ENCODE measurements at places on chromosomes 3 and 15. TPM values are rescaled to one million over a fixed set of nuclear protein-coding genes. Genes with fewer than 3 reads are reported as not detected.
A peak's percentile ranks its signal among the peaks of the same experiment; 100 is the strongest.

PDCD10 gene
- total RNA-seq = 75.5 TPM

KPNA1 gene
- total RNA-seq = 89.5 TPM

TNIK gene
- total RNA-seq = 37.9 TPM

KLF15 gene
- total RNA-seq = not detected

CCDC80 gene
- total RNA-seq = not detected

KBTBD12 gene
- not detected for total RNA-seq

FAM174B gene
- 5.3 TPM for total RNA-seq

PRR23A gene
- total RNA-seq = not detected

GRCh38 chr15:84976746-84977345 is 4.8 kb upstream of the PDE8A start:
- no peak for DNase-seq

GRCh38 chr15:66883284-66883911 is 181.4 kb downstream of the SMAD6 start:
- peak; percentile 26 for DNase-seq

DNA sequence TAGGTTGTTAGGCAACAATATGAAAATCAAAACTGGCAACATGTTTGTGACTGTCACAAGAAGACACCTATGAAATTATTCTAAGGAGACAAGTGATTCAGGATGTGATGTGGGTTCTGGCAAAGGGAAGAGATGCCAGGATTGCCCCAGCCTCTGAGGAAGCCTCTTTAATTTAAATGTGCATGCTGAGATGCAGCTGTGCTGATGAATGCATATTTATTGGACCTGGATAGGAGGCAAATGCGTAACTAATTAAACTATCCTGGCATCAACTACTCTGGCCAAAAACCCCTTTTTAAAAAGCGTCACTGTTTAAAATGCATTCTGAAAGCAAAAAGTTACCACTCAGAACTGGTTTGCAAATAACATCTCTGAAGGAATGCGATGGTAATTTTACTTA is 176.5 kb upstream of the DPH6 start:
- no peak for DNase-seq

- no peak for DNase-seq
These were observed 367.8 kb upstream of the UMPS start for GRCh38 chr3:124362455-124362854.

DNA sequence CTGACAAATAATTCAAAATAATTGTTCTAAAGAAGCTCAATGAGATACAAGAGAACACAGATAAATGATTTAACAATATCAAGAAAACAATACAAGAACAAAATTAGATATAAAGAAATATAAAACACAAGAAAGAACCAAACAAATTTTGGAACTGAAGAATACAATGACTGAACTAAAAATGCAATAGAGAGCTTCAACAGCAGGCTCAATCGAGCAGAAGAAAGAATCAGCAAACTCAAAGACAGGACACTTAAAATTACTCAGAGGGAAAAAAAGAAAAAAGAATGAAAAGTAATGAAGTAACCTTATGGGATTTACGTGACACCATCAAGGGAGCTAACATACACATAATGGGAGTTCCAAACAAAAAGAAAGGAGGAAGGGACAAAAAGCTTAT is 32.1 kb downstream of the CCDC54 start:
- no peak for DNase-seq

GRCh38 chr3:71425491-71426071 is 157.9 kb downstream of the FOXP1 start:
- no peak for DNase-seq

GRCh38 chr3:156764751-156765150 is 61.4 kb upstream of the LEKR1 start:
- no peak for DNase-seq

GRCh38 chr3:42895580-42895868 is 10.4 kb upstream of the ZNF662 start:
- DNase-seq = no peak

- no peak for DNase-seq
These were observed 21.7 kb downstream of the RPLP1 start for GRCh38 chr15:69474291-69474690.

GRCh38 chr3:27504749-27505148 is 20.6 kb upstream of the SLC4A7 start:
- DNase-seq = no peak

- DNase-seq = no peak
These were observed 125.5 kb downstream of the NSMCE3 start for GRCh38 chr15:29143909-29144635.

GRCh38 chr3:165389064-165389463 is 192.9 kb upstream of the SLITRK3 start:
- no peak for DNase-seq

DNA sequence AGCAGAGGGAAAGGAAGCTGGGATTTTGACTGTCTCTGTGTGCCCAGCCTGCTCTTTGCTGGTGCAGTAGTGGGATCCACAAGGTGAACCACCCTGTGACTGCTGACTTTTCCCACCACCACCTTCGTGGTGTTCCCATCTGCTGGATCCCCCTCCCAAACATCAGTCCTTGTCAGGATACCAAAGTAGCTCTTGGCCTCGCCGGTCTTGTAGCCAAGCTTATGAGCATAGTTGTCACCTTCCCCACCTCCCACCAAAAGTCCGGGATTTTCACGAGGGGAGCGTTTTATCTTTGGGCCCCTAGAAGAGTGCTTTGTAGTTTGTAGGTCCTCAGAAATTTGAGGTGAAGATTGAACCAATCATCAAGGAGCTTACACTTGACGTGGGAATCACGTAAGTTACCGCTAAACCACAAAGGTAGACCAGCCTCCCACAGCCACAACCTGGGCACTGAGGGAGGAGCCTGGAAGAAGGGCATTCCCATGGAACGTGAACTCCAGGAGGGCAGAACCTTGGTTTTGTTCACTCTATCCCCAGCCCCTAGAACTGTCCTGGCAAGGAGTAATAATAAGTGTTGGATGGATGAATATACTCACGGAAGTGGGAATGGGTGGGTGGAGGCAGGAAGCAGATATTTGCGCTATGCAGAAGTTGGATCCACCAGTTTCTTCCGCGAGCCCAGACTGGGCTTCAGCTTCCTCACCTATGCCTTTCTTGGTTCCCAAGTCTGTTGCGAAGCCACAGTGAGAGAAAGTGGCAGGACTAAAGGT is 814 bp upstream of the TEX264 start:
- no peak for DNase-seq

DNA sequence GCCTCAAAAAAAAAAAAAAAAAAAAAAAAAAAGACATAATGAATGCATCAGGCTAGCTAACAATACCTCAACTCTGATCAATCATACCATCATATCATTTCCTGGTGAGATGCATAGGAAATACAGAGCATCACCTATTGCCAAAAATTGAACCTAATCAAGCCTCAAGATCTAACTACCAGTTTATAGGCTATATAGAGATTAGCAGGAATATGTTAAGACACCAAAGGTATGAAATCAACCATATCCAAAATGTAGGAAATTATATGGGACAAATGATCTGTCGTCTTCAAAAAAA is 387 bp upstream of the VPS33B start:
- DNase-seq = no peak

- DNase-seq = no peak
These were observed 39.3 kb downstream of the FGF7 start for GRCh38 chr15:49462232-49462844.

DNA sequence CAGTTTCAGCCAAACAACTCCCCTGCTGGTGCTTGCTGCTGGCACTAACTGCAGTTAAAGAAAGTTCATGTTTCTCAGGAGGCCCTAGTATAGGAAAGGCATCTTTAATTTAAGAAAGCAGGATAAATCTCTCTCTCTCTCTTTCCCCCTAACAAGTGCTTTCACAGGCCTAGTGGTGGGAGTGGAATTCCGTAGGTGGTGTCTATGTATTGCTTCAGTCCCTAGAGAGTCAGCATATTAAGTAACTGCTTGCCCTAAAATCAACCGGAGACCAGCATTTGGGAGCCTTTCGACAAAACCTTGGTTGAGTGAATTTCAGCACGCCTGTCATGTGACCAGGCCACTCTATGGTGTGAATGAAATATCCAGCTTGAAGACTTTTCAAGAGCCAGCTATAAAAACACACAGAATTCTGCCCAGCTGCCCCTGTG is 169.2 kb upstream of the TGFBR2 start:
- no peak for DNase-seq

- no peak for DNase-seq
These were observed 27.4 kb upstream of the PLXND1 start for GRCh38 chr3:129633751-129634481.

DNA sequence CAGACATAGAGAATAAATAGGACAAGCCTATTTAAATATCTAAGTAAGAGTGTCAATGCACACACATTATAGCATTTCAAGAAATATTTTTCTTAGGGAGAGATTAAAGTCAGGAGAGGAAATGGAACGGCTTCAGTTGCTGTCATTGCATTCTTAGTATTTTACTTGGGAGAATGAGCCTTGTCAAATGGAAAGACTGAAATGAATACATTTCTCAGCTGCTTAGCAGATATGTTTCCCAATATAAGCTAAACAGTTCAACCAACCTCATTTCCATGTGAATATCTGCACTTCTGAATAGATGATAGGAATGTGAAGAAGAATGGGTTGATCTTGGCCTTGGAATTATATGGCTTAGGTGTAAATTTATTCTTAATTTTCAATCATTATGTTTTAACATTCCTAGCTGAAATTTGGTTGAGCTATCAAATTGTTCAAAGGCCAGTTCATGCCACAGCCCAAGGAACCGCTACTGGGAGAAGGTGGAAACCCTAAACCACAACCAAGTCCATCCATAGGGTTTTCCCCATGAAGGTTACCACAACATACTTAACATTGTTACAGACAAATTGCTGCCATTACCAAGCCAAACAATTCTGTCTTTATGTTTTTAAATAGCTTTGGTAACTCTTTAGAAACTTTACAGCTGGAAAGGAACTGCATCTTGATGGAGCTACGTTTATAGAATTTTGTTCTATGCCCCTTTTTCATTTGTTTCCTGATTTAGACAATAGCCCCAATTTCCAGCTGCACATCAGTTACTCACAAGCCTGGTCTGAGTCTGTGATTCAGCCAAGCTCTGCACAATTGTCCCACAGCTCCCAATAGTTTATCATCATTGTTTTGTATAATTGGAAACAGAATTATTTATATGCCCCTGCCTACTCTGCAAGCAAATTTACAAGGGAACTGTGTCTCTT is 459.6 kb downstream of the MECOM start:
- DNase-seq = no peak

- no peak for DNase-seq
These were observed 13.2 kb downstream of the GREM1 start for GRCh38 chr15:32730677-32731654.

DNA sequence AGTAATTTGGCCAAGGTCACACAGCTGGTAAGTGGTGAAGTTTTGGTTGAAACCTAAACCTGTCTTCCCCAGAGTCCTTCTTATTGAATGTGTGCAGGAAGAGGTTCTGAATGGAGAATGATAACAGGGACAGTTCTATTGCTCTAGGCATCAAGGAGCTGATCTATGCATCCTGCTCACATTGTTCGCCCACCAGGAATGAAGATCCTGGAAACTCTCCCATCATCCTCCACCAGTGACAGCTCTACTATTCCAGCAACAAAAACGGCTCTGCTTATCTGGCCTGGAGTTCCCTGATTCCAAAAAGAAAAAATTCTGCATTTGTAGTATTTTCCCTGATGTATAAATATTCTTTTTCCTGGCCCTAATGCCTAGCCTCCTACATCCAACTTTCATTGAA is 16.4 kb upstream of the TNFAIP8L3 start:
- no peak for DNase-seq

GRCh38 chr3:156098437-156099035 is 21.8 kb upstream of the KCNAB1 start:
- DNase-seq = no peak

DNA sequence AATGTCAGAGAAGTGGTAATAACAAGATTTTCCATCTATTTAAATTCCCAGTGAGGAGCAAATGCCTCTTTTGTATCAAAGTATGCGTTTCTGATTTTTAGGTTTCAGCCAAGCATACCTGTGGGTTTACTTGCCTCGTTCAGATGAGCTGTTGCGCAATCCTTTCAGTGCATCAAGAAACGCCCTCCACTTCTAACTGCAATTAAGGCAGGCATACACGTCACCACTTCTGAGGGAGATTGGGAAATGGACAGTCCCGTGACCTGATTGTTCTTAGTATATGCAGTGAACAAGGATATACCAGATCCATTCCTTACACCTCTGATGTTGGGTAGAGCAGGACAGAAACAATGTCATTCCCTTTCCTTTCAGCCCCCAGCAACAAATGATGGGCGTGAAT is 219.0 kb downstream of the ITPR1 start:
- DNase-seq = no peak

DNA sequence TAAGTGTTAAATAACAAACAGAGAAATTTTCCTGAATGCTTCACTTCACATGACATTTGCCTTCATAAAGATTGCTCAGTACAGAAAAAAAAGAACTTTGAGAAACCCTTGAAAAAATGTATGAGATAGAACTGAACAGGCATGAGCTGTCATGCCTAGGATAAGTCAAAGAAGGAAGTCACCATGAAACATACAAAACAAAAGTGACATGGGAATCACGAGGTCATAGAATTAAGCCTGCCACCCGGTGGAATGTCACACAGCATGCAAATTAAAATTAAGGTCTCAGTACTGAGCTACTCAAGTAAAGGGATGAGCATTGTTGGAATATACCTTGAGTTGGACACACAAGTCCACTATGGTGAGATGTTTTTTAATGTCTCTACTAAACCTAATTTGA is 652.5 kb upstream of the NECTIN3 start:
- DNase-seq = no peak

GRCh38 chr15:60343221-60343970 is 54.4 kb downstream of the ANXA2 start:
- no peak for DNase-seq

GRCh38 chr15:92869263-92869940 is 30.7 kb upstream of the CHD2 start:
- no peak for DNase-seq

All from activated naive CD4-positive, alpha-beta T cell treated with anti-CD3 and anti-CD28 coated beads, Interleukin-2, amount 50 U/mL, for 72 hours (primary cell).